ENCODE measurements at places on chromosomes 2 and 18.
A peak's percentile ranks its signal among the peaks of the same experiment; 100 is the strongest.

DNA sequence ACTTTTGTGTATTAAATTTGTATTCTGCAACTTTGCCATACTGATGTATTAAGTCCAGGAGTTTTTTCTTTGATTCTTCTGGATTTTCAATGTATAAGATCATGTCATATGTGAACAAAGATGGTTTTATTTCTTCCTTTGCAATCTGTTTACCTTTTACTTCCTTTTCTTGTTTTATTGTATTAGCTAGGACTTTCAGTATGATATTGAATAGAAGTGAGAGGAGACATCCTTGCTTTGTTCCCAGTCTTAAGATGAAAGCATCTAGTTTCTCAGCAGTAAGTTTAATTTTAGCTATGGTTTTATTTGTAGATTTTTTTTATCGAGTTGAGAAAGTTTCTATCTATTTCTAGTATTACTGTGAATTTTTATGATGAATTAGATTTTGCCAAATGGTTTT lies 25.5 kb downstream of the VRK2 start:
- no peak for DNase-seq

GRCh38 chr2:220568296-220568695 lies 940.9 kb downstream of the SLC4A3 start:
- no peak for DNase-seq

- peak; percentile 2 for DNase-seq
Observed at GRCh38 chr2:168717790-168718502, 84.5 kb upstream of the NOSTRIN start.

- DNase-seq, result no peak
Observed at GRCh38 chr2:152558158-152558984, 158.9 kb downstream of the PRPF40A start.

DNA sequence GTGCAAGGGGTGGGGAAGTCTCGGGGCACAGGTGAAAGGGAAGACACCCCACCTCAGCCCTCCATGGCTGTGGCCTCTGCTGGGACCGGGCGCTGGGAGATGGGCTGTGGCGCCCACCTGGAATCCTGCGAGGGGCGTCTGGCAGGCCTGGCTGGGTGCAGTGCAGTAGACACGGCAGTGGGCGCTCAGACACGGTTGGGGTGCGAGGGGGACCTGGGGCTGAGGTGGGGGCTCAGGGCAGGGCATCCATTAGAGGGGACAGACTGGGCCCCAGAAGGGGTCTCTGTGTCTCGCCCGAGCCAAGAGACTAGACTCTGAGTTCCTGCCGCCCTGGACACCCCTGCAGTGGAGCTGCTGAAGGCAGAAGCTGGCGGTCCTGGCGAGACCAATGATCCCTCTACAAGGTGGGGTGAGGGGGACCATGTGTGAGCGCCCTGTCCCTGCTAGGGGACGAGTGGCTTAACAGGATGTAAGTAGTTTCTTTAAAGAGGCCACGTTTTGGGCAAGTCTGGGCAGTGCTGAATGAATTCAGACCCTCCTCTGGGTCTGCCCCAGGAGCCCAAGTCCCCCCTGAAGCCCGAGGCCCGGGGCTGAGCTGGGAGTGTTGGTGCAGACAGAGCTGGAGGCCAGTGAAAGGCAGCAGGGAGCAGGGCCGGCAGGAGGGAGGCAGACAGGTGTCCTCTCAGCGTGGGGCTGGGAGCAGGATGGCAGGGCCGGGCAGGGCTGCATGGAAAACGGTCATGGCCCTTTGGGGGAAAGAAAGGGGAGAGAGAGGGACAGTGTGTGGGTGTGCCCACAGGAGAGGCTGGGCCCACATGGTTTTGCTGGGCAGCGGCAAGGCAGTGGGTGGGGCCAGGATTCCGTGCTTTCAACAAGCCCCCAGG lies 57.2 kb downstream of the HS6ST1 start:
- no peak for DNase-seq

DNA sequence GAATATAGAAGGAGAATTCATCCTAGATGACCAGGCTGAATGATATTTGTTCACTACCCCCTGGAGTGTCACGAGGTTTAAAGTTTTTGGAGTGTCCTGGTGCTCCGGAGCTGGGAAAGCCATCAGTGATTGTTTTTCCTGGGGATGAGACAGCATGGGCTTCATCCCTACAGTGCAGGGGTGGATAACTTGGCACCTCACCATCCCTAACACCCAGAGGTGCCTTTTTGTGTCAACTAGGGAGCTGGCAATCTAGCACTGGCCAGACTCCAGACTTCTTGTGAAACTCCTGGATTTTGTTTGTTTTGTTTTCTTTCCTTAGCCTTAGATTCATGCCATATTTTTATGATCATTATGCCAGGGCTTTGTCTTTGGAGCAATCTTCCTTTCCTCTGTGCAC lies 164.8 kb downstream of the PRKCE start:
- no peak for DNase-seq
